ENCODE measurements at places on chromosomes 7 and 10.

DNA sequence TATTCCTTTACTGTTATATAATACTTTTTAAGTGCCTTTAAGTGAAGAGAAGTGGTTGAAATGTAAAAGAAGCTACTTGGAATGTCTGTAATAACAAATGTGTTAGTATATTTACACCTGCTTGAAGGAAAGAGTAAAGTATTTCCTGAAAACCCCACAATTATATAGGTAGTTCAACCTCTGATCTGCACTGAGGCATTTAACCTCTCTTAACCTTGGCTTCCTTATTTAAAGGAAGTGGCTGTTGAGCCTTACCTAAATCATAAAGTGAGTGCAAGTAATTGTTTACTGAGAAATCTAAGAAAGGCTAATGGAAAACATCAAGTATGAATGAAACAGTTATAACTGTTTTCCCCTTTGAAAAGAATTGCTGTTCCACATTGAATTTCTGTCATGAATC, 294.5 kb downstream of the ADK start:
- peaks cover 15% of the 10 kb centered on the region for H3K36me3 ChIP-seq
- no peak overlapping the region for H3K4me3 ChIP-seq
- no peak for DNase-seq
- no peak overlapping the region for H3K27ac ChIP-seq
- H3K4me1 ChIP-seq, result peaks cover 3% of the 10 kb centered on the region

- H3K4me1 ChIP-seq, result no peaks in the 10 kb centered on the region
- no peaks in the 10 kb centered on the region for H3K36me3 ChIP-seq
- no peak for DNase-seq
- H3K27ac ChIP-seq, result no peak overlapping the region
Observed at GRCh38 chr10:54947605-54948004, 146.6 kb upstream of the PCDH15 start.

DNA sequence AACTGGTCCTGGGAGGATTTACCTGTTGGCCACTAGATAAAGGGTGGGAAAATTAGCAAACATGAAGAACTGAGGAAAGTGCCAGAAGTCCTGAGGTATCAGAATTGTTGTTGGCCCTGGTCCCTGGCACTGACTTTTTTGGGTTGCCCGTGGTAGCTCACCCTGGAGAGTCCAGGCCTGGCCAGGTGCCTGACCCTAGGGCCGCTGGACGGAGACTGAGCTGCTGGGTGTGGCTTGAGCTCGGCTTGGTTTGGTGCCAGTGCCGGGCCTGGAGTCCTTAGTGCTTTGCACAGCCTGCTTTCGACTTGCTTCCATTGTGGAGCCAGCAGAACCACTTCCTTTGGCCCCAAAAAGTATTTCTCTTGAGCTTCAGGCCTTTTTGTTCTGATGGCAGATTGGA, 12.9 kb downstream of the MDH2 start:
- H3K27ac ChIP-seq, result no peak overlapping the region
- no peak overlapping the region for H3K4me3 ChIP-seq
- H3K4me1 ChIP-seq, result peaks cover 2% of the 10 kb centered on the region
- no peaks in the 10 kb centered on the region for H3K27me3 ChIP-seq
- peaks cover 6% of the 10 kb centered on the region for H3K36me3 ChIP-seq
- no peak for DNase-seq

DNA sequence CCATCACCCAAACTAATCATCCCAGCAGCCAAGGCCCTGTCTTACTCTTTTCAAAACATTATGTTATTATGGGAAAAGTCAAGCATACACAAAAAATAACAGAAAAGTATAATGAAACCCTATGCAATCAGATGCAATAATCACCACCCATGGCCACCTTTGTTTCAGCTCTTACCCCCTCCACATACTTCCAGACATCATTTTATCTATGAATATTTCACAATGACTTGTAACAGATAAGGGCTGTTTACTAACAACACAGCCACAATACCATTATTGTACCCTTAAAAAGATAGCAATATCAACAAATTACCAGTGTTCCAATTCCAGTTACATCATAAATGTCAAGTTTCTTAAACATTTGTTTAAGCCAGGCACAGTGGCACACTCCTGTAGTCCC, 35.2 kb downstream of the AIFM2 start:
- peaks cover 26% of the 10 kb centered on the region for H3K4me1 ChIP-seq
- no peak for DNase-seq
- no peak overlapping the region for H3K27ac ChIP-seq
- H3K36me3 ChIP-seq, result peaks cover 29% of the 10 kb centered on the region
- H3K4me3 ChIP-seq, result no peak overlapping the region
- no peaks in the 10 kb centered on the region for H3K27me3 ChIP-seq

DNA sequence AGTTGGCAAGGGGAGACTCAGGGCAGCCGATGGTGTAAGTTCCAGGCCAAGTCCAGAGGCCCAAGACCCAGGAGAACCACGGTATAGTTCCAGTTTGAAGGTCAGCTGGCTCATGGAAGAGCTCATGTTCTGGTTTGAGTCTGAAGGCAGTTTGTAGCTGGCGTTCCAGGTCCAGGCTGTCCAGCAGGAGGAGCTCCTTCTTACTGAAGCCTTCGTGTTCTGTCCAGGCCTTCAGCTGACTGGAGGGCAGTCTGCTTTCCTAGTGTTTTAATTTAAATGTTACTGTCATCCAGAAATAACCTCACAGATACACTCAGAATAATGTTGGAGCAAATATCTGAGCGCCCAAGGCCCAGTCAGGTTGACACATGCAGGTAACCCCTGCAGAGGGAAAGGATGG, 4.2 kb downstream of the SUN1 start:
- H3K27me3 ChIP-seq, result no peaks in the 10 kb centered on the region
- peaks cover 9% of the 10 kb centered on the region for H3K36me3 ChIP-seq

GRCh38 chr7:80488851-80489370, 23.0 kb downstream of the GNAT3 start:
- no peak for DNase-seq
- H3K4me1 ChIP-seq, result no peaks in the 10 kb centered on the region
- H3K27me3 ChIP-seq, result peaks cover 4% of the 10 kb centered on the region
- H3K27ac ChIP-seq, result no peak overlapping the region
- no peak overlapping the region for H3K4me3 ChIP-seq
- no peaks in the 10 kb centered on the region for H3K36me3 ChIP-seq

GRCh38 chr10:101141616-101142532, 10.8 kb downstream of the TLX1 start:
- no peaks in the 10 kb centered on the region for H3K36me3 ChIP-seq
- peak; percentile 87 for DNase-seq
- peaks cover 91% of the 10 kb centered on the region for H3K27me3 ChIP-seq
- no peak overlapping the region for H3K4me3 ChIP-seq

GRCh38 chr10:100895346-100895745, 17.4 kb upstream of the SLF2 start:
- H3K4me1 ChIP-seq, result no peaks in the 10 kb centered on the region
- no peak for DNase-seq
- no peak overlapping the region for H3K4me3 ChIP-seq

DNA sequence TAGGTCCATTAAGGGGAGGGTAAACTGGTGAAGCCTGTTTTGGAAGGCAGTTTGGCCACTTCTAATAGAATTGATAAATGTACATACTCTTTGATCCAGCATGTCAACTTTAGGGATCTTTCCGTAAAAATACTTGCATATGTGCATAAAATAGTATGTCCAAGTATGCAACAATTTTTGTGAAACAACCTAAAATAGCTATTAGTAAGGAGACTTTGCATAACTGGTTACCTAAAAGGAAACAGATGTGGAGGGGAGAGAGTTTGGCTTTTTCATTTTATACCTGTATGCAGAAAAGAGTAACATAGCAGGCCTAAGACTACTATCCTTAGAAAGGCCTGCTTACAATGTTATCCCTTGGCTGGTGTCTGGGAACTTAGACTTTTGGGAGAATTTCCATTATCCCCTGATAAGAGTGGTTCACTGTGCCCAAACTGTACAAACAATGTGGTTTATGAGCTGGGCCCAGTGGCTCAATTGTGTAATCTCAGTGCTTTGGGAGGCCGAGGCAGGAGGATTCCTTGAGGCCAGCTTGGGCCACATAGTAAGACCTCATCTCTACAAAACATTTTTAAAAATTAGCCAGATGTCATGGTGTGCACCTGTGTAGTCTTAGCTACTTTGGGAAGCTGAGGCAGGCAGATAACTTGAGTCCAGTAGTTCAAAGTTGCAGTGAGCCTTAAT, 21.3 kb downstream of the PTPN12 start:
- DNase-seq, result no peak
- H3K36me3 ChIP-seq, result peaks cover 9% of the 10 kb centered on the region
- peaks cover 2% of the 10 kb centered on the region for H3K27me3 ChIP-seq
- peaks cover 3% of the 10 kb centered on the region for H3K4me1 ChIP-seq

DNA sequence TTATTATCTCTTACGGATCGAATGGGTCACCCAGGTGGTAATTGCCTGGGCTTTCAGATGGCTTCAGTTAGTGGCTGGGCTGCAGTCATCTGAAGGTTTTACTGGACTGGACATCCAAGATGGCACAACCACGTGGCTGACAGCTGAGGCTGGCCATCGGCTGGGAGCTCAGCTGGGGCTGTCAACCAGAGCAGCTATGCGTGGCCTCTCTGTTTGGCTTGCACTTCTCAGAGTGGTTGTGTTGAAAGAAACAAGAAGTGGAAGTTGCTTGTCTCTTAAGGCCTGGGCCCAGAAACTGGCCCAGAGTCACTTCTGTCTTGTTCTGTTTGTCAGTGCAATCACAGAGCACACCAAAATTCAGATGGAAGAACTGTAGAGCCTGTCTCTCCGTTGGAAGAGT, 5.7 kb upstream of the GDI2 start:
- H3K27ac ChIP-seq, result no peak overlapping the region
- peaks cover 31% of the 10 kb centered on the region for H3K4me1 ChIP-seq
- no peaks in the 10 kb centered on the region for H3K27me3 ChIP-seq
- no peak overlapping the region for H3K4me3 ChIP-seq
- peaks cover 3% of the 10 kb centered on the region for H3K36me3 ChIP-seq
- no peak for DNase-seq

Measured in activated naive CD8-positive, alpha-beta T cell treated with anti-CD3 and anti-CD28 coated beads, Interleukin-2, amount 10 ng/mL, durations not matched to agents 7 days and 5 days (primary cell).